LHCN-M2 (cell line): ENCODE measurements at places on chromosomes 7 and 10. TPM values are rescaled to one million over a fixed set of nuclear protein-coding genes. Genes with fewer than 3 reads are reported as not detected.

The WASHC2A gene
- 31.9 and 43.8 TPM in 2 replicates for total RNA-seq

The ASIC3 gene
- 0.19 and 2.2 TPM in 2 replicates for total RNA-seq

The SPDYE1 gene
- total RNA-seq, result not detected in 2 replicates

DNA sequence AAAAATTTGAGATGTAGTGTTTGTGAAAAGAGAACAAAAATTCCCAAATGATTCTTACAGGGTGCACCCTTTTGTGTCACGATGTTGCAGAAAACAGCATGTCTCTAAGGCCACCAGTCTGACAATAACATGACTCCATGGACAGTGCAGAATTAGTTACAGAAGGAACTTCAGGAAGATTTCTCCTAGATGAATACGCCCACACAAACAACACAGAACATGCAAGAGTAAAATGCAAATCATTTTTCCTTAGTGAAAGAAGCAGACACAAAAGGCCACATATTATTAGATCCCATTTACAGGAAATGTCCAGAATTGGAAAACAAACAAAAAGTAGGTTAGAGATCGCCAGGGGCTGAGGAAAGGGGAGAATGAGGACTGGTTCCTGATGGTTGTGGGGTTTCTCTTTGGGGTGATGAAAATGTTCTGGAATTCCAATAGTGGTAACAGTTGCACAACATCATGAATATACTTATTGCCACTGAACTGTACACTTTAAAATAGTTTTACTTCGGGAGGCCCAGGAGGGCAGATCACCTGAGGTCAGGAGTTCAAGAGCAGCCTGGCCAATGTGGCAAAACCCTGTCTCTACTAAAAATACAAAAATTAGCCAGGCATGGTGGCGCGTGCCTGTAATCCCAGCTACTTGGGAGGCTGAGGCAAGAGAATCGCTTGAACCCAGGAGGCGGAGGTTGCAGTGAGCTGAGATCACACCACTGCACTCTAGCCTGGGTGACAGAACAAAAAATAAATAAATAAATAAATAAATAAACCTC, 10.2 kb downstream of the ZC3HAV1 start:
- no peak for DNase-seq

GRCh38 chr7:97439637-97440214, 292.2 kb upstream of the TAC1 start:
- DNase-seq, result no peak

DNA sequence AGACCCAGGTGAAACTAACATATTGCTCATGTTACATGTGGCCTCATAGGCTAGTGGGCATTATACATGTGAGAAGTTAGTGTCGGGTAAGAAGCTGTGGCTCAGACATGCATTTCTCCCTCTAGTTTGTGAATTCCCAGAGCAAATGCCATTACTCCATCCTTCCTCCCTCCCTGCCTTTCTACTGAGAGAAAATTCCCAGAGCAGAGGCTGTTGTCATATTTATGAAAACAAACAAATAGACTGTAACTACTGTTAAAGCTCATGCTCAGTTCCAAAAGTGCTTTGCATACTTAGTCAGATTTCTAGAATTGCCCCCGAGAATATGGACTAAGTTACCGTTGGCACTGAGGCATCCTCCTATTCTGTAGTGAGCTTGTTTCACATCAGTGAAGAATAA, 29.0 kb downstream of the ZNRF2 start:
- peak; percentile 27 for DNase-seq

- no peak for DNase-seq
These were observed 82.4 kb upstream of the FAM171A1 start for GRCh38 chr10:15453457-15453856.

- no peak for DNase-seq
These were observed 43.3 kb upstream of the ASAH2 start for GRCh38 chr10:50294582-50294981.

DNA sequence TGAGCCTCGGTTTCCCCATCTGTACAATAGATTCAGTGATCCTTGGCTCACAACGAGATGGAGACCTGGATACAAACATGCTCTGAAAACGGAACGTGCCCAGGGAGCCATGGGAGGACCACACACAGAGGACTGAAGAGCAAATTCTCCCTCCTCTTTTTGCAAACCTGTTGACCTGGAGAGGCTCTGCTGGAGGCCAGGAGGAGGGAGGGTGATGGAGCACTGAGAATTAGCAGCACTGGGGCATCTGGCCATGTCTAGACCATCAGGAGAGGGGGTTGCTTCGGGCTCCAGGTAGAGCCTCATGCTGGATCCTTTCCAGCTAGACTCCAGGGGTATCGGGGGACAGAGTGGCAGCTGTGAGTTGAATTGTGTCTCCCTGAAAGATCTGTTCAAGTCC, 97.4 kb upstream of the GPR26 start:
- no peak for DNase-seq

DNA sequence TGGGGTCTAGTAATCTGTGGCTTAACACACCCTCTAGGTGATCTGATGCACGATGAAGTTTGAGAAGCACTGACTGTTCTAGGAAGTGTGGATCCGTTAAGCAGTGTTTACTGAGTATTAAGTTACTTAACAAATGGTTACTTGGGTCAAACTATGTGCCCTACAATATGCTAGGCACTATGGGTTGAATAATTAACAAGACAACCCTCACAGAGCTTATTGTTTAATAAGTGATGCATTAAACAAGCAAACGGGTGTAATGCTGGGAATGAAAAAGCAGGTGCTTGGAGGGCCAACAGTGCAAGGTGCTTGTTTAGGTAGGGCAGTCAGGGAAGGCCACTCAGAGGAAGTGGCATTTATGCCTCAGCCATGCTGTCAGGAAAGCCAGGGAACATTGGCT, 378.0 kb upstream of the PODXL start:
- no peak for DNase-seq

DNA sequence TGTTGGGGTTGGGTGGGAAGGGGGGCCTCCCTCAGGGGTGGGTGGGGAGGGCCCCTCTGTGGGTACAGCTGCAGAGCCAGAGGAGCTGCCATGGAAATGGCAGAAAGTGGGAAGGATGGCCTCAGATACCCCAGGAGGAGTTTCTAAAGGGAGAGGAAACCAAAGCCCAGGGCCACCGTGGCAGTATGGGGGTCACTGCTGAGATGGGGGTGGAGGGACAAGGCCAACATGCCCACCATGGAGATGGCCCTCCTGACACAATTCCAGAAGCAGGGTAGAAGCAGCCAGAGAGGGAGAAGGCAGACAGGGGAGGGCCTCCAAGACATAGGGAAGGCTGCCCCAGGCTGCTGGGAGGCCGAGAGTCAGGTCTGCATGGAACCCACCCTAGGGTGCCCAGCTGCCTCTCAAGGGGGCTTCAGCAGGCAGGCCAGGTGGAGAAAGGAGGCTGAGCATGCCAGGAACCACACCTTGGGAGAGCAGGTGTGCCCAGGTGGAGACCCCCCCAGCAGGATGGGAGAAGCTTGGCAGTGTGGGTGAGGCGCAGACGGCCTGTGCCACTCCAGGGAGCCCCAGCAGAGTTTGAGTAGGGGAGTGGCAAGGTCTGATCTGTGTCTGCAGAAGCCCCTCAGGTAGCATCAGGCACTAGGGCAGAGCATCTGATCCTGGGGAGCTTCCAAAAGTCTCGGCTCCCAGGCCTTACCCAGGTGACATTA, 146.8 kb downstream of the ARHGAP22 start:
- no peak for DNase-seq

- no peak for DNase-seq
These were observed 8.1 kb downstream of the TRIM8 start for GRCh38 chr10:102652170-102652916.

DNA sequence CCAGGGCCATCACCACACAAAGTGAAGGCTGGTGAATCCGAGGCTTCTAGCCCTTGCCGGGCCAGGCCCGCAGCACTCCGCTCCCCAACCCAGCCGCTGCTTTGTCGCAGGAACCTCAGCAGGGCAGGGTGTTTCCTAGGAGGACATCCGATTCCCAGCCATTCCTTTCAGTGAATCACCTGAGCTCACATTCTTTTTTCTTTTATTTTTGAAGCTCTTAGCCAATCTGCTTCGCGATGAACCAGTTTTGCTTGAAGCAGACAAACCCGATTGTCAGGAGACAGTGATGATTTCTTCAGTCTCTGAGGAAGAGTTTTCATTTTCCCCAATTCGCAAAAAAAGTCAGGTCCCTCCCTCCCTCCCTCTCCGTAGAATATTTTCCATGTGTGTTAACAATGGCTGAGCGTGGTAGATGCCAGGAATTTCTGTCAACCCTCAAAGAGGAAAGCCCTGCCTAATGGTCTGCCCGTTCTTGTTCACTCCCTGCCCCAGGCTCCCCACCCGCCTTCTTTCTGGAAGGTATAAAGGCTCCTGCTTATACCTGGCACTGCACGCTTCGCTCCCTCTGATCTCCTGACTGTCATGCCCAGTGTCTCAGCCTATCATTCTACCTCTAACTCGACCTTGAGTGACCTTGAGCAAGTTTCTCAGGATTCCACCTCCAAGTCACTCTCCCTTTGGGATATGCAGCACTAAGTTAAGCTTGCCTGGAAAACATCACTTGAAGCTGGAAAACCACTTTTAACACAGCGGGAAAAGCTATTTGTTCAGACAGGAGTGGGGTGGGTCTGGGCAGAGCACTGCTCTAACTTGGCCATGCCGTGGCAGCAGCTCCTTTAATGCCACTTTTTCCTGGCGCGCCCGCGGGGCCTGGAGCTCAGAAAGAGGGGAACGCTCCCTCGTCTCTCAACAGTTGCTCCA, 35.1 kb downstream of the EGFR start:
- no peak for DNase-seq

GRCh38 chr7:82257118-82257695, 186.4 kb downstream of the CACNA2D1 start:
- DNase-seq, result no peak
